ENCODE measurements at places on chromosomes 5 and 9. TPM values are rescaled to one million over a fixed set of nuclear protein-coding genes. Genes with fewer than 3 reads are reported as not detected.

The PHYKPL gene
- 76.5 TPM for polyA plus RNA-seq

The AK3 gene
- polyA plus RNA-seq: 56.5 TPM

The ARRDC3 gene
- 20.4 TPM for polyA plus RNA-seq

The SLC34A3 gene
- polyA plus RNA-seq: 0.06 TPM

The SMIM33 gene
- not detected for polyA plus RNA-seq

The FCN2 gene
- polyA plus RNA-seq: 4.1 TPM

The PROP1 gene
- polyA plus RNA-seq: not detected

The ZFAND5 gene
- 61.1 TPM for polyA plus RNA-seq

The TAS2R1 gene
- not detected for polyA plus RNA-seq

The BTNL8 gene
- 0.14 TPM for polyA plus RNA-seq

The DDX4 gene
- not detected for polyA plus RNA-seq

The GLIPR2 gene
- polyA plus RNA-seq: 67.7 TPM

The PFN3 gene
- polyA plus RNA-seq: not detected

The PCDHA1 gene
- not detected for polyA plus RNA-seq

The LECT2 gene
- polyA plus RNA-seq: not detected

The TMEM232 gene
- polyA plus RNA-seq: 0.97 TPM

The OR1J2 gene
- polyA plus RNA-seq: not detected

The ADGRD2 gene
- polyA plus RNA-seq: not detected

The PCDHGB7 gene
- 4.9 TPM for polyA plus RNA-seq

The CCNJL gene
- 1.3 TPM for polyA plus RNA-seq

The EIF4E1B gene
- polyA plus RNA-seq: not detected

The NDFIP1 gene
- 38.6 TPM for polyA plus RNA-seq

The RNF183 gene
- not detected for polyA plus RNA-seq

The PCAT7 gene
- 0.03 TPM for polyA plus RNA-seq

The IER5L gene
- polyA plus RNA-seq: 16.8 TPM

The GFRA3 gene
- 0.56 TPM for polyA plus RNA-seq

The MEIKIN gene
- polyA plus RNA-seq: not detected

The PPP2R2B gene
- polyA plus RNA-seq: 0.34 TPM

The ANKRD55 gene
- polyA plus RNA-seq: 0.20 TPM

The PHF24 gene
- 0.03 TPM for polyA plus RNA-seq

The CARTPT gene
- polyA plus RNA-seq: 0.34 TPM

The MUSK gene
- 0.03 TPM for polyA plus RNA-seq

The SMARCA2 gene
- 27.0 TPM for polyA plus RNA-seq

The PTPN3 gene
- 9.0 TPM for polyA plus RNA-seq

The CYLC2 gene
- not detected for polyA plus RNA-seq

The C5orf52 gene
- polyA plus RNA-seq: not detected

The NR2F1 gene
- 10.0 TPM for polyA plus RNA-seq

The WNT8A gene
- polyA plus RNA-seq: not detected

The FAM221B gene
- not detected for polyA plus RNA-seq

The PROB1 gene
- 1.0 TPM for polyA plus RNA-seq

The ADAMTSL2 gene
- 2.7 TPM for polyA plus RNA-seq

The CREB3 gene
- polyA plus RNA-seq: 23.1 TPM

The GMCL2 gene
- polyA plus RNA-seq: not detected

The IFNK gene
- polyA plus RNA-seq: not detected

The ERP44 gene
- 11.2 TPM for polyA plus RNA-seq

The KIAA0825 gene
- 1.7 TPM for polyA plus RNA-seq

The CLTA gene
- 202 TPM for polyA plus RNA-seq

The SLC6A19 gene
- 0.07 TPM for polyA plus RNA-seq

The PLAC8L1 gene
- polyA plus RNA-seq: 0.24 TPM

The GCNT4 gene
- 0.34 TPM for polyA plus RNA-seq

The NR2F1-AS1 gene
- 10.8 TPM for polyA plus RNA-seq

The PCDHA10 gene
- 0.11 TPM for polyA plus RNA-seq

The ASS1 gene
- 349 TPM for polyA plus RNA-seq

The BAAT gene
- polyA plus RNA-seq: 0.03 TPM

The IFNA21 gene
- not detected for polyA plus RNA-seq

The IL13 gene
- 1.2 TPM for polyA plus RNA-seq

All from adipose tissue (tissue), 3 donors.